ENCODE measurements at places on chromosomes 1 and 21. TPM values are rescaled to one million over a fixed set of nuclear protein-coding genes. Genes with fewer than 3 reads are reported as not detected.

Gene ZNF684
- total RNA-seq = 5.5 TPM

Gene SDC3
- total RNA-seq = 20.8 TPM

GRCh38 chr1:202107321-202107761, 15.4 kb upstream of the GPR37L1 start:
- DNase-seq = no peak

GRCh38 chr1:48102766-48103165, 105.6 kb upstream of the TRABD2B start:
- no peak for DNase-seq

DNA sequence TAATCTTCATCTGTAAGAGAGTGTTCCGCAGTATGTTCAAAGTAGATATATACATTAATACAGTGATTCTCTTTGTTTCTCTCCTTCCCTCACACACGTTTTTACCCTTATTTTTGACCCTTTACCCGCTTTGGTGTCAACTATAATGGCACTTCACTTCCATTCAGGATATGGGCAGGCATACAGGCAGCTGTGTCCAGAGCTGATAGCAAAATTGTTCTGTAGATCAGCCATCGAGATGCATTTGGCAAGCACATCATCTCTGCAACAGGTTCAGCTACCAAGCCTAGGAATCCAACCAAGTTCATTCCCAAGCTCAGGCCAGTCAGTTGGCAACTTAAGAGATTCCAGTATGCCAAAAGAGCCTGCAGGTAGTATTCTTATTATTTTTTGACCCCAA, 74.8 kb downstream of the FNBP1L start:
- DNase-seq = peak; percentile 86

DNA sequence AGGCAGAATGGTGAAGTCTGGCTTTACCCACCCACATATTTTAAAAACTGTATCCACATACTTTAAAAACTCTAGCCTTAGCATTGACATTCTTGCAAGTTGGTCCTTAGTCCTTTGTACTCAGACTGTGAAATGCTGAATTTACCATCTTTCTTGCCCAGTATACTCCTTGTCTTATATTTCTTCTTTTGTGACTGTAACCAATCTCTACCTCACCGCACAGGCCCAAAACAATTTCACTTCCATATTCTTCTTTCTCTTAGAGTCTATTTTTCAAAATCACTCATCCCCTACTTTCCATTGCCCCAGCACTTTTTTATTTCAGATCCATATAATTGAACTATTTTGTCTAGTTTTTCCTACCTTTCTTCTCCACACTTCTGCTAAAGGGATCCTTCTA, 892.4 kb upstream of the B3GALT2 start:
- no peak for DNase-seq

DNA sequence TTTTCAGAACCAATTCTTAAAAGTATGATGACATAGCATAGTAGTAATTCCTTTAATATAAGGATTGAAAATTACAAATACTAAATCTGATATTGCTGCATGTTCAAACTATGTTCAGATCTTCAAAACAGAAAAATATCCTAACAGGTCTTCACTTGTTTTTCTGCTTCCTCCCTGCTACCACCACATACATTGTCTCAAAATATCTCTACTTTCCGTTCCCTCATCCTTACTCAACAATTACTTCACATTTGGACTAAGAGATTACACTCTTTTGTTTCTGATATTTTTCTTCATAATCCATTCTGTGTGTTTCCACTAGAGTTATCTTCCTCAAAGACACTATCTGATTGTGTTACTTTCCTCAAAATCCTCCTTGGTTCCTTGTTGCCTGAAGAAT, 125.1 kb downstream of the NEK7 start:
- DNase-seq = no peak

DNA sequence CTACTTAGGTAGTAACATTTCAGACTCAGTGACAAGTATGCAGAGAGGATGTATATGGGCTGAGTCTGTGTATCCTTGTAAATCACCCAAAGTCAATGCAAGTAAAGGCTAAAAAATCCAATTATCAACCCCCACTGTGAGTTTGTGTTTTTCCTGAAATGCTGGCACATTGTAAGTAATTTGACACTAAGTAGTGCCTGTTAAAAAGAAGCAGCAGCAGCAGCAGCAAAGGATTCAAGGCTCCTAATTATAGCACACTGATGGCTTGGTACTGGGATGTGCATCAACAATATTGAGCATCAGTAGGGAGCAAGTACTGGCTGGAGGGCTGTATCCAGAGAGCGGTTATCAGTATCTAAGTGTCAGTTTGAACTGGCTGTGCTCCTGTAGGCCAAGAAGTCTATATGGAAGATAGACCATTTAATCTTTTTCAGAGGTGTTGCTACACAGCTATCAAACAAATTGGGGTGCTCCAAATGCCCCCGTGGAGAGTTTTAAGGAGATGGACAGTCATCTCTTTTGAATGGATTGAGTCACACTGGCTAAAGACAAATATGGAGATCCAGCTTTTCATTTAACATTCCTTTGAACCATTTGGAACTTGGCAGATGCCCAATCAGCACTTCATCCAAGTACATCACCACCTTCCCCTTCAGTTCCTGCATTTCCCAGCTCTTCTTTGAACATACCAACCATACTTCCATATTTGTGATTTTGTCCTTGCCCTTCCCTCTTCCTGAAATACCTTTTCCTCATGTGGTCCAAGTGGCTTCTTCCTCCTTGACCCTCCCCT, 241.2 kb upstream of the ST6GALNAC5 start:
- DNase-seq = no peak

DNA sequence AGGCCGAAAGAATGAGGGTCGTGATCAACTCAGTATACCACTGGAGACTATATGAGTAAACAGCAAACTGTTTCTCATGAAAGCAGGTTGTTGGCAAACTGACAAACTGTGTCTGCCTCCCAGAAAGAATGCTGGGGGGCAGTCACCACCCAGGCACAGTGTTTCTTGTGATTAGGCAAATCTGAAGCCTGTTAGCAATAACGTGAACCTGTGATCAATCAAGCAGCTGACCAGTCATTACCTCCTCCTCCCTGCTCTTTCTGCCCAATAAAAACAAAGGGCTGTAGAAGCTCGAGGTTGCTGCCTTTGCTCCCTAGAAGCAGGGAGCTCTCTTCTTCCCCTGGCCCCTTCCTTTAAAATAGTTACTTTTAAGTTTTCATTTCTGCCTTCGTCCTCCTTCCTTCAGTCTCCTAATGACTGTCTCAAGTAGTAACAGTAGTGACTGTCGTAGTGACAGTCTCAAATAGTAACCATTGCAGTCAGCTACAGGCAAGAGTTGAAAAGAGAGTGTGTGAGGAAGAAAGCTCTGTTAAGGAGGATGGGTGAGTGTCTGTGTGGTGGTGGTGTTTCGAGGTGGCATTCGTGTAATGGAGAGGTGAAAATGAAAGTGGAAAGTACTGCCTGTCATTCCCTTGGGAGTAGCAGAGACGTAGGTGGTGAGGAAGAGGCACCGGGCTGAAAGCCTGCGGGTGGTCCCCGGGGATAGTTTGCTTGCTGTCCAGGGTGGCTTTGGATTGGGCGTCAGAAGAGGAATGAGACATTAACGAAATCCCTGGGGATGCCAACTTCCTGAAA, 14.5 kb downstream of the HHAT start:
- DNase-seq = peak; percentile 19

- DNase-seq = no peak
Measured at GRCh38 chr1:185965870-185966269, 231.7 kb downstream of the HMCN1 start.

DNA sequence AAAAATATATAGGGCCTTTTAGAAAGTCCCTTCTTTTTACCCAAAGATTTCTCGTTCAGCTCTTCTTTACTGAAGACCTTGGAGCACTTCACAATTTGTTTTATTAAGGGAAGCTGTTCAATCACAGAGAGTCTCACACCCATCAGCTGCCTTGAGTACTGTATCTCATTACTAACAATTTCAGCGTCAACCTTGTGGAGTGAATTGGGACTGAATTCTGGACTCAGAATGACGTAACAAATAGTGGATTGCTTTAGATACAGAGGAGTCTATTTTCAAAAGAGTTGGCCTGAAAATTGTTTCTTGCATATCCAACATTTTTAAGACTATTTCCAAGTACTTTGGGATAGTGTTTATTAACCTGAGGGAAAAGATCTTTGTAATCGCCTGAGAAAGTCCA, 7.9 kb downstream of the MAP10 start:
- no peak for DNase-seq

DNA sequence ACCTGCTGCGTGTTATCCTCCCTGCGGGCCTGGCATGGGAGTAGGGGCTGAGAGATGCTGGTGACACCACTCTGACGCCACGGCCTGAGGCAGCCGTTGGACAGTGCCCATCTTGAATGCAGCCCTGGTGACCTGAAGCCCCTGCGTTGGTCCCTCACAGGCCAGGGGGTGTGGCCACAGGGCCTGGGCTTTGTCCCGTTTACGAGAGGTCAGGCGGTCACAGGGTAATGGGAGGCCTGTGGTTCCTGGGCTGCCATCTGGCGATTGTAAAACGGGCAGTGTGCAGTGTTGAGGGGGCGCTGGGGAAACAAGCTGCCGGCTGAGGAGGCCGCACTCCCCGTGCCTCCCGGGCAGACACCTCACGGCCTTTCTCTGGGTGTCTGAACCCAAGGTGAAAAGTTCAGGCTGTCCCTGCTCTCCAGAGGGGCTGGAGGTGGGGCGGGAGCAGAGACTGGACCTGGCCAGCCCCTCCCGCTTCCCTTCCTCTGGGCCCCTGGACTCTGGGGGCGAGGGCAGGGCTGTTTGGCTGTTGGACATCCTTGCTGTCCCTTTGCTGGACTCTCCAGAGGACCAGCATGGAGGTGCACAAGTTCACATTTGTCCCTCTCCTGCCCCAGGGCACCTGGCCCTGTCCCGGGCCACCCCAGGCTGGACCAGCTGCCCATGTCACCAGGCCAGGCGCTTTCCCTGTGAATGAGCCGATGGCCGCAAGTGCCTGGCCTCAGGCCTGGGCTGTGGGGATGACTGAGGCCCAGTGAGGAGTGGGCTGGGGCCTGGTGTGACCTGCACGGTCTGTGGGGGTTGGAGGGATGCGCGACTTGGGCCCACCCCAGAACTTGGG, 42.4 kb downstream of the SKI start:
- DNase-seq = no peak
